ENCODE measurements at places on chromosomes 4 and X.

GRCh38 chr4:186148336-186148975, 42.9 kb upstream of the CYP4V2 start:
- DNase-seq, result no peak

DNA sequence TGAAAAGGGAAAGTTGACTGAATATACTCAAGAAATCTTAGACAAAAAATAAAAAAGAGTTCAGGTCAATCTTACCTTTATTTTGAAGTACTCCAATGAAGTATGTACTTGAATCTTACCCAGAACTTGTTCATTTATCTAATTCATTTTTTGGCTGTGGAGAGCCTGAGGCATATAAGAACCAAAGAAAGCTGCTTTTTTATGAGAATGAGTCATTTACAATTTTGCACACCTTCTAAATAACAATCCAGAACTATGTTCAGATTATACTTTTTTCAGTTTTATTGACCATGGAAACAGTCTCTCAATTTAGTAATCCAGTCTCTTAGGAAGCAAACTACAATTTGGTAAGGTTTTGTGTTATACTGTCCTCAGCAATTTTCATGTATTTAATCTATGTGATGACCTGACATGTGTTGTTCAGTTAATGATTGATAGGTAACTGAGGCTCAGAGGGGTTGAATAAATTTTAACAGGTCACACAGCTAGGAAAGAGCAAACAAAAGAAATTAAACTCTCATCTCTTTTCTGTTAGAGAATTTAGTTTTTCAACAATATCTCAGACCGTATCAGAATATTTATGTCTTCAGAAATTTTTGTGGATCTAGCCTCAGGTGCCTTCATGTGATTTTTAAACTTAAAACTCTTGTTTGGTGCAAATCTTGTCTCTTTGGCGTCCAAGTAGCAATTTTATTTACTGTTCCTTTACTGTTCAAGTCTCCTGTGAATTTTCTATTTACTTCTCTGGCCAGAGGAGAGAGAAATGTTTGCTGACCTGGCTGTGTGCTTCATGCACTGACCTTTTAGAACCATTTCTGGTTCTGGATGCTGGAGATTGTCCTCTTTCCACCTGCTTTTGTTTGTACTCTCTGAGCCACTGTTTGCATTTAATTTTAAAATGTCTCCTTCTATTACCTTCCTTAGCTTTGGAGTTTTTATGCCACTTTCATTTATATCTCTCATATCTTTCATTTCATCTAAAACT, 1453.4 kb downstream of the STIM2 start:
- no peak for DNase-seq

DNA sequence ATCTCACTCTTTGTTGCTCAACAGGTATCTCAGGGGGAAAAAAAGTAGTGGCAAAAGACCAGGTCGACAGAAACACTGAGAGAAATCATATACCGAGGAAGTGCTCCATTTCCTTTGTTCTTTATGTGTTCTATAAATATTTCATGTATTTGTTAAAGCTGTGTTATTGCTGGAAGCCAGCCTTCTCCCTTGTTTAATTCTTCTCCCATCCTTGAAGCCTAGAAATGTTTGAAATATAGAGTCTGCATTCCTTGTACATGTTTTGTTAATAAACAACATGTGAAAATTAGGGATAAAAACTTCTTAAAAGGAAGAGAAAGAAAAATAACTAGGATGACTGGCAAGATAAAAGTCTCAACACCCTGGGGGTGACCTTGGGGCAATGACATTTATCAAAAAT, 186.2 kb downstream of the ANKRD50 start:
- no peak for DNase-seq

DNA sequence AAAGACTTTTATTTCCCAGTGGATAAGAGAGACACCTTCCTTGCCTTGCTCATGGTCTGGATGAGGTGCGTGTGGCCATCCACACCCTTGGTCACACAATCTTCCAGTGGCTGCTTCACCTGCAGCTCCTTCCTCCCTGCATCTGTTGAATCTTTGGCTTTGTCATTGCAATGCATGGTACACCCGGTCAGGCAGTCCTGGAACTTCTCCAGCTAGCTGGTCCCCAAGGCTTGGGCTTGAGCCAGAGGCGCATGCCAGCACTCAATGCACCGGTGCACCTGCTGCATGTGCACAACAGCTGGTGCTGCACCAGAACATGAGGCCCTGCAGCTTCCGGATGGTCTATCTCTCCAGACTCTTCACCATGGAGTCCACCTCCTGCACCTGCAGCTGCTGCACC, 31.7 kb downstream of the SCML1 start:
- DNase-seq, result no peak

DNA sequence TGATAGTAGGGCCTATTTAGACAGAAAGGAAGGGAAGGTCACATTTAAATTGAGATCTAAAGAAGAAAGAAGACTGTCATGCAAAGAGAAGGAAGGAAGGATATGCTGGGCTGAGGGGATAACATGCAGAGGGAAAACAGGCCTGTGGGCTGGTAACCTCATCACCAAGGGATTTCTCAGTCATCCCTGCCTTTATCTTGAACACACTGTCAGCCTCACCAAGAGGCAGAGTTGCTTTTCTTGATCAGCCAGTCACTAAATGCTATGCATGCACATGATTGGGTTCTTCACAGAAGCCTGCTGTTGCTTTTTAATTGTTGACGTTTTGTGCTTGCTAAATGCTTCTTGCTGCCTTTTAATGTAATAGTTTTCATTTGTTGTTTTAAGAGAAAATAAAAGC, 113.0 kb downstream of the ARHGAP24 start:
- DNase-seq, result no peak

DNA sequence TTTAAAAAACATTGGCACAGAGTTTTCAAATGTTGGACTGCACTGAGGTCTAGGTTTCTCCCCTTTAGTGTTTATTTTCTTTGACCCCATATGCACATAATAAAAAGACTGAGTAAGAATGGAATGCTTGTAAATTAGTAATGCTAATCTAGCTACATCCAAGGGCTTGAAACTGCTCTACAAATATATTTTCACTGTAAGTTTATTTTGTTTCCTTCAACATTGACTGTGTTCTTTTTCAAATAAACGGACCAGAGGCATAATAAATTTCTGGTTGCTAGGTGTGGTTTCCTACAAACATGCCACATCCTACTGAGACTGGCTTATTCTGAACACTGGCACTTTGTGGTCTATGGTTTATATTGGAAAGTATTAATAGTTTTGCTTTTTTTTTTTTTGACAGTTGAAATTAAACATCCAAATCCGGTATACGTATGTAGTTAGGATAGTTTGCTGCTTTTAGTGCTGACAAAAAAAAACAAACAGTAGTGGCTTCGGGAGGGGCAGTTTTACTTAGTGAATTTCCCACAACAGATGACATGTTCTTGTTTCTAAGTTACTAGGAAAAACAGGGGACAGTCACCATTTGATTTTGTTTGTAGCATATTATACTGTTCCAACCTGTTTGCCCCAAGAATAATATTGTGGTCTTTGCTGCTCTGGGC, 13.2 kb downstream of the CA5B start:
- DNase-seq, result no peak

- DNase-seq, result peak; percentile 83
Observed at GRCh38 chr4:128835498-128836222, 26.2 kb downstream of the JADE1 start.

DNA sequence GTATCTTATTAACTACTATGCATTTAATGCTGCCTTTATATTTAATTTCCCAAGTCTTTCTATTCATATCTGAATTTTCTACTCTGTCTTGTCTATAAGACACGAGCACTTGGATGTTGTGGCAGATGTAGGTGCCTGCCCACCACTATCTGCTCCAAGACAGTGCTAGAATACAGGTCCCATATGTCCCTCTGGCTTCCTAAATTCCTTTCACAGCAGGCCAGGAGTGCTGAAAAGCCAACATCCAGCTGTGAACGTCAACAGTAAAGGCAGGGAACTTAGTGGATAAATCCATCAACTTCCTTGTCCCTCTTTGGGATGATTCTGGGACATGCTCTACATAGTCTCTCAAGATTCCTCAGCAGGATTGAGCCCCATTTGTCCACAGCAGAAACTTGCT, 245.1 kb upstream of the ETNPPL start:
- no peak for DNase-seq

GRCh38 chr4:175306436-175306835, 388.3 kb downstream of the ADAM29 start:
- no peak for DNase-seq

DNA sequence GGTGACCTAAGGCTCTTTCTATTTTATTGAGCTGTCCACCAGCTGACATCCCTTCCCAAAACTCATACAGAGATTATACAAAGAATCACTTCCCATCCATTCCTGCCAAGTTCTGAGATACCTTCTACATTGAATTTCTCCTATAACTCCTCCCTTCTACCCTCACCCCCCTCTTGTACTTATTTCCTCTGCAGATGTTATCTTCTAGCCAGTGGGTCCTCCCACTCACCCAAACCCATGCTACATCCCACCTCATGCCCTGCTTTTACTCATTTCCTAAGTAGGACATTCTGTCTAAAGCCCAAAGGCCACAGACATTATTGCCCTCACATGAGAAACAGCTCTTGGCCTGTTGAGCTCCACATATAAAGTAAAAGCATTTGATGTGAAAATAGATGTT, 28.6 kb downstream of the BMX start:
- DNase-seq, result no peak

- no peak for DNase-seq
Observed at GRCh38 chr4:182143086-182143821, 99.9 kb upstream of the TENM3 start.

GRCh38 chr4:57156242-57156990, 46.2 kb upstream of the IGFBP7 start:
- DNase-seq, result no peak

DNA sequence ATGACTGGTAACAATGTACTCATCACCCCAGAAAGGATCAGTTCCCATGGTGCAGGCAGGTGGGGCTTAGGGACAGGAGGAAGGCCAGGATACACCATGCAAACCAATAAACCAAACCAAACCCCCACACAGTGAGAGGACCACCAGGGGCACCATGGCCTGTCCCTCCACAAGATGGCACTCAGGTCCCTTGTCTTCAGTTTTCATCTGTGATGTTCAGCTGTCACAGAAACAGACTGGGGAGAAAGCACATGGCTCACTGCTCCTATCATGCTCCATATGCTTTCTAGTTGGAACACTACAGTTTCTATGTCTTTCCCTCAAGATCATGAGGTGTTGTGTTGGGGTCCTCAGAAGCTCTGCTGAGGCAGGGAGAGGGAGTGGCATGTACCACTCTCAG, 10.1 kb downstream of the HS3ST1 start:
- DNase-seq, result no peak

DNA sequence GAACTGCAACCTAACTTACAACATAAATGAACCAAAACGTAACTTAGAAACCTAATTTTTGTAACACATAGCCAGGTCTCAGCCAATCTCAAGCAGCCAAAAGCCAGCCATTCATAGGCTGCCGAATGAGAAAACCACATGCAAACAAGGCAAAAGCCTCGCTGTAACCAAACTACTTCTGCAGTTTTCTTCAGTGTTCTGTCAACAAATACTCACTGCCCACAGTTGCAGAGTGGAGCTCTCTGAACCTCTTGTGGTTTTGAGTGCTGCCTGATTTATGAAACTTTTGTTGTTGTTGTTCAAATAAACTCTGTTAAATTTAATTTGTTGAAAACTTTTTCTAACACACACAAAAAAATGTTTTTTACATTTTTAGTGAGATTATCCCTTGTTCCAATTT, 251.2 kb downstream of the PAPSS1 start:
- DNase-seq, result no peak

- peak; percentile 13 for DNase-seq
Observed at GRCh38 chr4:8849266-8850073, 22.2 kb downstream of the HMX1 start.

- no peak for DNase-seq
Observed at GRCh38 chr4:99028187-99028586, 32.7 kb downstream of the METAP1 start.

- no peak for DNase-seq
Observed at GRCh38 chr4:109728385-109728784, 1.5 kb downstream of the PLA2G12A start.

DNA sequence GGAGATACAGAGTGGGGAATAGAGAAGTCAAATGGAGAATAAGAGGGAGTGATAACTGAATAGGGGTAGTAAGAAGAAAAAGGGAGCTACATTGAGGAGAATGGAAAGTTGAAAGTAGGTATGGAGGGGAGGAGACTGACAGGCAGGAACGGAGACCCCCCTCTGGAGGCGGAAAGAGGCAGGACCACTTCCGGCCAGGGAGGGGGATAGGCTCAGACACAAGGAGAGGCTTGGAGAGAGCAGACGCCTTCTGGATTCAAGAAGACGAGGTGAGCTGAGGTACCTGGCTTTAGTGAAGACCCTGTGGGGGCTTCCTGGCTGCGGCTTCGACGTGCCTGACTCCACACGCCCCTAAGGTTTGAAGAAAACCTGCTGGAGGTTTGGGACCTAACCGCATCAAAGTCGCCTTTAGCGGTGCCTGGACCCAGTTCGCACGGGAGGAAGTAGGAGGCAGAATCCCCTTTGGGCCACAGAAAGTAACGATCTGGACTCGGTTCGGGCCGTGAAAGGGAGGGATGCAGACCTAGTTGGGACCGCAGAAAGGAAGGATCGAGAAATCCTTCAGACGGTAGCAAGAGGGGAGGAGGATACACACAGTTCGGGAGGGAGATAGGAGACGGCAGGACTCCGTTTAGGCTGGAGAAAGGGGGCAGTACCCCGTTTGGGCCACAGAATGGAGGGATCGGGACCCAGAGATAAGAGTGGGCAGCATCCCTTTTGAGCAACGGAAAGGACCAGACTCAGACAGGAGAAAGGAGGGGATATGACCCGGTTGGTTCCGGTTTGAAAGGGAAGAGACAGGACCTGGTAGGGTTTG, at the start of gene TRO:
Gene TRO, plus strand, starts transcription at position 215 of the 817 bp plus-strand sequence. CDS start 1,423 bp downstream, outside the sequence.
- DNase-seq, result no peak

GRCh38 chrX:136115126-136115903, 32.0 kb upstream of the FHL1 start:
- DNase-seq, result no peak

GRCh38 chr4:131650951-131651350, 1498.1 kb upstream of the PCDH10 start:
- DNase-seq, result no peak

DNA sequence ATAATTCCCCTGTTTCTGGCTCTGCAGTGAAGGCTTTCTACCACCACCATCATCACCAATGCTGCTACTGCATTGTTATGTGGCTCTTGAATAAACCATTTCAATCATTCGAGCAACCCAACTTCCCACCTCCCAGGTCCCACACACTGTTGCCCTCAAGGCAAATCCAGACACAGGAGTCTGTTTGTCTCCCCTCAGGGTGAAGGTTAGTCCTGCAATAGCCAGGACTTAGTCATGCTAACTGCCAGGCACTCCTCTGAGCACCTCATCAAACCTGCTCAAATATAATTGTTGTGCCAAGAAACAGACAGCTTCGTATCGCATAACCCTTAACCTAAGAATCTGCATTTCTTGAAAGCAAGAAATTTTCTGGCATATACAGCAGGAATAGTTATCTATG, 213.2 kb downstream of the KDR start:
- DNase-seq, result no peak

Data from left cardiac atrium (tissue), 4 donors.